ENCODE measurements at places on chromosomes 16 and 17.

DNA sequence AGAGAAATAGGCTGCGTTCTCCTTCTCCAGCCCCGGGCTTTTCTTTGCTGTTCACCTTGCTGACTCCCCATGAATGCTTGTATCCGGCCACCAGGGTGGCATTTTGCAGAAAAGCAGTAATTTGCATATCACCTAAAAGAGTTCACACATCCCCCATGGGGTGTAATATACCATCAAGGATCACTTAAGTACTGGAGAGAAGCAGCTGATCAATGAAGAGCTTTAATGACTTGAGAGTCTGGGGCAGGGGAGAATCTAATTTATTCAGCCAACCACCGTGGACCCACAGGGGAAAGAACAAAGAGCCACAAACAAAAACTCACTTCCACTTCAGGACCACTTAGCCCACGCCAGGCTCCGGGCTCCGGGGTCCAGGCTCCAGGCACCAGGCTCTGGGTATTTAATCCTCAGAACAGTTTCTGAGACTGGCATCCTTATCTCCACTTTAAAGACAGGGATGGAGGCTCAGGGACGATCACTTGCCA lies 33.9 kb upstream of the SEC14L1 start:
- DNase-seq: no peak

GRCh38 chr16:47018223-47018891 lies 44.9 kb upstream of the DNAJA2 start:
- DNase-seq: peak; percentile 34

- DNase-seq: no peak
These were observed 447 bp downstream of the SDK2 start for GRCh38 chr17:73643852-73644144.

DNA sequence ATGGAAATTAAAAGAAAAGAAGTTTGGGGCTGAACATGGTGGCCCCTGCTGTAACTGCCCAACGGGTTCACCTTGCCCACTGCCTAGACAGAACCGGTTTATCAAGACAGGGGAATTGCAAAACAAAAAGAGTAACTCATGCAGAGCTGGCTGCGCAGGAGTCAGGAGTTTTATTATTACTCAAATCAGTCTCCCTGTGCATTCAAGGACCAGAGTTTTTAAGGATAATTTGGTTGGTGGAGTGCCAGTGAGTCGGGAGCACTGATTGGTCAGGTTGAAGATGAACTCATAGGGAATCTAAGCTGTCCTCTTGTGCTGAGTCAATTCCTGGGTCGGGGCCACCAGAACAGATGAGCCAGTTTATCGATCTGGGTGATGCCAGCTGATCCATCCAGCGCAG lies 4.4 kb upstream of the SCPEP1 start:
- no peak for DNase-seq

GRCh38 chr17:19706791-19707727 lies 9.3 kb downstream of the SLC47A2 start:
- DNase-seq: no peak

DNA sequence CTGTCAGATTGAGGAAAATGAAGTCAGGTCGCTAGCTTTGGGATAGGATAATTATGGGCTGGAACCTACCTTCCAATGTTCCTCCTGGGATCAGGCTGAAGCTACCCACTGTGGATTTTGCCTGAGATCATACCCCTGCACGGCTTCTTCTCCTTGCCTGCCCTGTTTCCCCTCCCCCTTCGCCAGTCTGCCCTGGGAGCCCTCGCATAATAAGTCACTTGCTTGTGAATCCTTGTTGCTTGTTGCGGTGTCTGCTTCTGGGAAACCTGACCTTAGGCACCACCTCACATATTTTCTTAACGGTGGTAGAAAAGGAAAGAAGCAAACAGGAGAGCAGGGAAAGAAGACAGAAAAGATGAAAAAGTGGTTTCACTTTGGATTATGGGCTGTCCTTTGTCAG lies 13.3 kb upstream of the PMP22 start:
- DNase-seq: no peak
